ENCODE measurements at places on chromosomes 1 and 21.

- no peak for DNase-seq
Measured at GRCh38 chr1:82721702-82722101, 921.0 kb downstream of the ADGRL2 start.

DNA sequence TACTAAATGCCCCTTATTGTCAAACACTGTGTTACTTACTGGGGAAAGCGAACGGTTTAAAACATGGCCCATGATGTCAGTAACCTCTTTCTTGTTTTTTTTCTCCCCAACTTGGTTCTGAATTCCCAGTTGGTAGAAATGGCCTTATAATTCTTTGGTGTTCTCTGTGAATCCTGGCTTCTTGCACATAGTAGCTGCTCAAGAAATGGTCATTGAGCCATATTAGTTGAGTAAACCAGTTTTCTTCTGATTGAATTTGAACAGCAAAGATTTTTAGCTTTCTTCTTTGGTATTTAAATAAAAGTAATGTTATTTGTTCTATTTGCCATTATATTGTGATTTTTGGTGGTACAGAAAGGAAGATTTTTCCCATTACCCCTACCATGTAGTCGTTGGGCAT lies 87.3 kb downstream of the NFIA start:
- no peak for DNase-seq

DNA sequence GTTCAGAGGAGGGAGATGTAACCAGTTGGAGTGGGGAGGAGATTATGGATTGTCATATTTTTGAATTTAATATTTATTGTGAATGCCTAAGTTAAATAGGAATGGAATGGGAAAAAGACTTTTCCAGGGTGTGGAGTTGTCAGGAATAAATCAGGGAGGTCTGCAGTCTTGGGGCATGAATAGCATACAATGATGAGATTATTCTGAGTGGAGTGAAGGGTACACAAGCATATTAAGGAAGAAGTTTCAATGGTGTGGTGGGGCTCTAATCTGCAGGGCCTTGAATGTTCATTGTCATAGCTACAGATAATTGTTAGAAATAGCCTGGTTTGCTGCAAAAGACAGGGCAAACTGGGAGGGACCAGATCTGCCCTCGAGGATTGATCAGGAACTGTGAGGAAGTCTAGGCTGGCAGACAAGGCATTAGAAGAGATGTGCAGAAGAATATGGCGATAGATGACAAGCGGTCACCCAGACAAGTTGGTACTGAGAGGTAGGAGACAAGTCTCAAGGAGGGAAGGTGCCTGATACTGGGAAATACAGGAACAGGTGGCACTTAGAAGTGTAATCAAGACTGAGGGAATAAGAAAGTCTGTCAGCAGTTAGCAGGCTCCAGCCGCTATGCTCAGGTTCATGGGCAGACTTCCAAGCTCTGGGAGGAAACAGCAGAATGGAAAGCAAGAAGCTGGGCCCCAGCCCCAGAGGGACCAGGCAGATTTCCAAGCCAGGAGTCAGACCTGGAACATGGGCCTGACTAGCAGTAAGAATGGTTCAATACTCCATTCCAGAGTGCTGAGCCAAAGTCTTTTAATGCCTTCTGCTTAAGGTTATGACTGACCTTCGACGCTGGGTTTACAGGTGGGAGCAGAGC lies 20.9 kb upstream of the RGL1 start:
- no peak for DNase-seq

- no peak for DNase-seq
Measured at GRCh38 chr1:209570743-209571142, 12.8 kb upstream of the CAMK1G start.

GRCh38 chr1:214636436-214636835 lies 33.4 kb downstream of the CENPF start:
- DNase-seq, result no peak

DNA sequence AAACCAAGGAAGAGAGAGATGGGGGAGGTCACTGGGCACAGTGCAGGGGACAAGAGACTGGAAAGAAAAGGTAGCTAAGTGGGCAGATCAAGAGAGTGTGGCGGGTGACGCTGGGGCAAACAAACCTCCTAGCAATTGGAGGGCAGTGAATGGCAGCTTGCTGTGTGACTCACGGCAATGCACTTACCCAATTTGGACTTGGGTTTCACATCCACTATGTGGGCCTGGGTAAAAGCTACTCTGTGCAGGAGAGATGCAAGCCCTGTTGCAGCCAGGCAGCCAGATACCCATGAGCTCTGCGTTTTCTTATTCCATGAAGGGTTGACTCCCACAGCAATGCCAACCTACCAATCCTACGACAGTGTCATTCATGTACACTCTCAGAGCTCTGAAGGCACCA lies 9.5 kb downstream of the PLXNA2 start:
- DNase-seq, result no peak

GRCh38 chr21:31418377-31419001 lies 74.4 kb upstream of the TIAM1 start:
- DNase-seq, result no peak

- no peak for DNase-seq
Measured at GRCh38 chr1:170587253-170587593, 55.3 kb downstream of the GORAB start.

- DNase-seq, result no peak
Measured at GRCh38 chr1:22910286-22910685, 62.4 kb downstream of the LACTBL1 start.

GRCh38 chr1:41812453-41812852 lies 106.3 kb downstream of the HIVEP3 start:
- DNase-seq, result no peak

DNA sequence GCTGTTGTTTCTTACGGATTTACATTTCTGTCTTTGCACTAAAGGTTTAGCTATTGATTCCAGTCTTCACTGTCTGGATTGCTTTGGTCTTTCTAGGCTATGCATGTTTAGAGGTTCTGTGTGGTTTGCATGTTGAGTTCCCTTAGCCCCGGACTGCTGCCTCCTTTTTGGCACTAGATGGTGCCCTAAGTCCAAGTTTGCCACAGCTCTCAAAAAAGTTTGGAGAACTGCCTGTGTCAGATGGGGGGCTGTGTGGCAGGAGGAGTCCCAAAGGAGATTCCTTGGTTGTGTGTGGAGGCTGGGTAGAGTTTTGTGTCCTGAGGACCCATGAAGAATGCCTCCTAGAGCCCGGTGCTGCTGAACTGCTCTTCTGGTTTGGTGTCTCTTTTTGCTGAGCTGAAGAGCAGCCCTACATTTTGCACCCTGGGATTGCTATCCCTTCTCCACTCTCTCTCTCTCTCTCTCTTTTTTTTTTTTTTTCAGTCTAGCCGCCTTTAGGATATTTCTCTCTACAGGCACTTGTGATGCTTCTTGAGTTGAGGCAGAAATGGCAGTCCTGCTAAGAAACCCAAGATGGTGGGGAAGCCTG lies 74.4 kb downstream of the PTGS2 start:
- DNase-seq, result peak; percentile 39

DNA sequence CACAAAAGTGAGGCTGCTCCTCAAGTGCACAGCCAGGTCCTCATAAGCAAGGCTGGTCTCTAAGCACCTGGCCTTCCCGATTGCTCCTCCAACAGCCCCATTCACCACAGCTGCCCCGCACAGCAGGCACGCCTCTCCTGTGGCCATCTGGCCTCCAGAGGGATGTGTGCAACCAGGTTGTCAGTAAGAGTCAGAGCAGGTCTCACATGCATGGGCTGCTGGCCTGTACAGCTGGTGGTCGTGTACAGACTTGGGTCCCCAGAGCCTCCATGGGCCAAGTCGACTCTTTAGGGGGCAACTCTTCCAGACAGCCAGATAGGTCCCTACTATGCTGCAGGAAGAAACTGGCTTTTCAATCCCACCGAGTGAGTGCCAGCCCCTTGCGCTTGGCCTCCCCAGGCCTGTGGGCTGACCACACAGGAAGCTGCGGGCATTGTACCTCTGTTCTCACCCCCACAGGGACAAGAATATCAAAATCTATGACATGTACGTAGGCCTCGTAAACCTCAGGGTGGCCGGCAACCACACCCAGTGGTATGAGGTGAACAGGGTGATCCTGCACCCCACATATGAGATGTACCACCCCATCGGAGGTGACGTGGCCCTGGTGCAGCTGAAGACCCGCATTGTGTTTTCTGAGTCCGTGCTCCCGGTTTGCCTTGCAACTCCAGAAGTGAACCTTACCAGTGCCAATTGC lies 1.4 kb downstream of the PRSS38 start:
- no peak for DNase-seq

DNA sequence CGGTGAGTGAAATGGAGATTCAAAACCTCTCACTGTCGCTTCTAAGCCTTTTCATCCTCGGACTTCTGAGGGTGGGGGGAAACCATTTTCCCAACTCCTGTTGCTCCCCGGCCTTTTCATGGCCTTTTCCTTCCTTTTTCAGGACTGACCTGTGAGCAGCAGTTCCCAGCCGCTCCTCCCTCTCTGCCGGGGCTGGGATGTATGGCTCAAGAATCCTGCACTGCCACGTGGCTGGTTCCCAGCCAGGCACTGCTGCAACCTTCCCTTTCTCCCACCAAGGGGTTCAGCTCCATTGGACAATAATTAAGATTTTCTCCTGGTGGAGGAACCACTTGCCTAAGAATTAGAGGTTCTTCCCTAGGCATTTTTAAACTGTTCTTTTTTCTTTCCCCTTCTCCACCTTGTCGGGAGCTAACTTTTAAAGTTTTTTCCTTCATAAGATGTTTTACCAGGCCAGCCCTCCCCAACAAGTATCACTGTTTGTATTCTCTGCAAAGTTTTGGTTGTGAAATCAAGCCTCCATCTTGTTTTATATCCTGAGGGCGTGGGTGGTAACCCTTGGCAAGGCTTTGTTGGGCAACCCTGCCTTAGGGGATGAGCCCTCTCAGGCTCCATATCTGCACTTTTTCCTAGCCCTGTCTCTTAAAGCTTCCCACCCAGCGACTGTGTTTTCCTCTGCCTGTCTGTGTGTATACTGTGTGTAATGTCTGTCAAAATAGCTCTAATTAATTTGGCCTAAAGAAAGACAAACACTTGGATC lies 1166.6 kb upstream of the ADGRL2 start:
- DNase-seq, result no peak

DNA sequence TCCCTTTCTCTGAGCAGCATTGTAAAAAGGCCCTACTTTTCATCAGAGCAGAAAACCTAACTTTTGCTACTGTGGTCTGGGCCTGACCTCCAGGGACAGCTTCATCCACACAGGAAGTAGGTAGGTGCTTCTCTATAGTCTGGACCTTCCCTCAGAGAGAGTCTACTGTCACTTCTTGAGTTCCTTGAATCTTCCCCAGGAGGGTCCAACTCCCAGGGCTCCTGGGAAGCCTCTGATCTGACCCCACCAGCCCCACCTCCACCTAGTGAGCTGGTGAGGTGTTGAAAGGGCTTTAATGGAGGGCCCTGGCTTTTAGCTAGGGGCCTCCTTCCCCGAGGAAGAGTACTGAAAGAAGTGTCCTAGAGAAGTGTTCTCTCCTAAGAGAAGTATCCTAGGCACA lies 2.7 kb upstream of the VANGL2 start:
- peak; percentile 10 for DNase-seq

GRCh38 chr1:232194424-232194823 lies 435.5 kb downstream of the SIPA1L2 start:
- DNase-seq, result no peak

DNA sequence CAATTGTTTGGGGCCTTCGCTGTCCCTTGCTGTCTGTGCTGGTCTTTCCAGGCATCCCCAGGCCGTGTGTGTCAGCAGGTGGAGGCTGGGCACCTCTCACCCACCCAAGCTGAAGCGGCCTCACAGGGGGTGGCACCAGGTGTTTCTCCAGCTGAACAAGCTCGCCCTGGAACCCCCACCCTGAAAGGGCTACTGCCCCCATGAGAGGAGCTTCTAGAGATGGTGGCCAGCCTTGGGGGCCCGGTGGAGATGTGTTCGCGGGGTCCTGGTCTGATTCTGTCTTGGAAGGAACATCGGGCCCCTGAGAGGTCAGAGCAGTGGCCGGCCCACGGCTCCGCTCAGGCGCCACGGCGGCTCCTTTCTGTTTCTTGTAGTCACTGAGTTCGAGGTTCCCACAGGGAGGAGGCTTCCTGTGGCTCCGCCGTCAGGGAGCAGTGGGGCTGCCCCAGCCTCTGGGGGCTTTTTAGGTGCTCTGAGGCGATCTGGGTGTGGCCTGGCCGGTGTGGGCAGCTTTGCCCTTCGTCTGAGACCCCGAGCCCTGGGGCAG lies 46.9 kb downstream of the SKI start:
- DNase-seq, result no peak

GRCh38 chr1:16983649-16984048 lies 3.2 kb upstream of the MFAP2 start:
- DNase-seq, result no peak

DNA sequence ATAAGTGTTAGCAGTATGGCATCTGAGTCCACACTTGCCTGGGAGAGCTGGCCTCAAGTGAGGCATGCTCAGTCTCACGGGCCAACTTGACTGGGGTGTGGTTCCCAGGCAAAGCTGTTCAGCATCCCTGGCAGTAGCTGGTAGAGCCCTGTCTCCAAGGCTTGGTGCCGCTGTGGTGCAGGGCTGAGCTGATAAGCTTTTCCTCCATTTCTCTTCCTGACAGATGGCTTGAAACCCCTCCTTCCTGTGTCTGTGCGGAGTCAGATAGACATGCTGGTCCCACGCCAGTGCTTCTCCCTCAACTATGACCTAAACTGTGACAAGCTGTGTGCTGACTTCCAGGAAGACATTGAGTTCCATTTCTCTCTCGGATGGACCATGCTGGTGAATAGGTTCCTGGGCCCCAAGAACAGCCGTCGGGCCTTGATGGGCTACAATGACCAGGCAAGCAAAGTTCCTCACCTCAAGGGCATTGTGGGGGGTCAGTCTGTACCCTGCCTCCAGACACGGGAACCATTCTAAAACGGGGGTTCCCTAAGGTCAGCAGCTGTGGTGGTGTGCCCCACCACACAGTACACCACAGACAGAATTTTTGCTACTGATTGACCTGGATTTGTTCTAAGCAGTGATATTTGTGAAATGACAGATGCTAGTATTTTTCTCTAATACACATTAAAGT lies 13.7 kb upstream of the MIIP start:
- no peak for DNase-seq

- DNase-seq, result no peak
Measured at GRCh38 chr1:231966983-231967382, 340.4 kb downstream of the DISC1 start.

DNA sequence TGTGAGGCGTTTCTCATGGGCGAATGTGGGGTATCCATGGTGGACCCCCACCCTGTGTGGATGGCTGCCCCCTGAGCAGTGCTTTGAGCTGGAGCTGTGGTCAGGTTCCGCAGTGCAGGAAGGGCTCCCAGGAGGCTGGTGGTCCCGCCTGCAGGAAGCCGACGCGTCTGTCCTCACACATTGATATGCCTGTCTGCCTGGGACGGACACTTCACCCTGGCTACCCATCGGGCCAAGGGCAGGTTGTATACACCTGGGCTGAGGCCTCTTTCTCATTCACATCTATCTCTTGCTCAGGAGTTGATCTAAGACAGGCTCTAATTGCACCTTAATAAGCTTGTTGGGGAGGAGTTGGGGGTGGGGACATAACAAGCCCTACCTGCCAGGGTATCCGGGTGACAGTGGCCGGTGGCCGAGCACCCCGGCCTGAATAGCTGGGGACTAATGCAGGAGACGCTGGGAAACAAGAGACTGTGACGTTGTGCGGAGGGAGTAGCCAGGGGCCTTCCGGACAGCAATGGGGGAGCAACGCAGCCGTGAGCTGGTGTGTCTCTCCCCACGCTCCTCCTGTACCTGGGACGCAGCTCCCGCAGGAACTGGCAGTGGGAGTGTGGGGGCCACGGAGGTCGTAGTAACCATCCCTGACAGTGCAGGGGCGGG lies 21.7 kb downstream of the PDXK start:
- DNase-seq, result no peak

Data from stimulated activated CD8-positive, alpha-beta memory T cell treated with anti-CD3 and anti-CD28 coated beads, Interleukin-4, amount 100 ng/mL, for 48 hours (primary cell).